ENCODE measurements at places on chromosomes 6 and 20. TPM values are rescaled to one million over a fixed set of nuclear protein-coding genes. Genes with fewer than 3 reads are reported as not detected.

GRCh38 chr20:49964964-49965780, 17.6 kb upstream of the SNAI1 start:
- peak; percentile 34 for DNase-seq

GRCh38 chr6:70724524-70724923, 56.8 kb downstream of the SMAP1 start:
- no peak for DNase-seq

GRCh38 chr20:24831232-24831631, 117.8 kb upstream of the CST7 start:
- DNase-seq, result no peak

DNA sequence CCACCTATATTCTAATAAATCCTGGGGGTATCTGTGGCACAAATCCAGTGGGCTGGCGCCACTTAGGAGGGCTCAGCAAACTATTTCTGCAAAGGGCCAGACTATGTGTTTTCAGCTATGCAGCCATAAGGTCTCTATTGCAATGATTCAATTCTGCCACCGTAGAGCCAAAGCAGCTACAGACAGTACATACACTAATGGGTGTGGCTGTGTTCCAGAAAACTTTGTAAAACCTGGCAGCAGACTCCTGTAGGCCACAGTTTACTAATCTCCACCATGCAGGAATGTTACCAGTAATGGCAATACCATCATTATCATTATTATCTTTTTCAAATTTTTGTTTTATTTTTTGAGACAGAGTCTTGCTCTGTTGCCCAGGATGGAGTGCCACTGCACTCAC, 65.7 kb downstream of the SULF2 start:
- DNase-seq, result no peak

- no peak for DNase-seq
Measured at GRCh38 chr6:167408235-167408869, 83.5 kb downstream of the TTLL2 start.

DNA sequence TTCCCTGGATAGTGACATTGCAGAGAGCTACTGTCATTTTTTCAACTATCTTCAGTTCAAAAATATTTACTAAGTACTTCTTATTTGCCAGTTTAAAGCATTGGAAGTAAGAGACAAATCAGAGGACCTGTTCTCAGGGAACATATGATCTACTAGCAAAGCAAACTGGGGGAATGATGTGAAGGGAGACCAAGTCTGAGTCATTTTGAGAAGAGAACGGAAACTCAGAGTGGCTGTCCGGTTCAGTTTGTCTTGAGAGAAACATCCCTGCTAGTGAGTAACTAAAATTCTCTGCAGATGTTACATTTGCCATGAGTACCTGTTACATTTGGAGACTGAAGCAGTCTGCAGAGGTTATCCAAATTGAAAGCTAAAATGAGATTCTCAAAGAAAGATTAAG, 118.3 kb downstream of the KCNQ5 start:
- no peak for DNase-seq

DNA sequence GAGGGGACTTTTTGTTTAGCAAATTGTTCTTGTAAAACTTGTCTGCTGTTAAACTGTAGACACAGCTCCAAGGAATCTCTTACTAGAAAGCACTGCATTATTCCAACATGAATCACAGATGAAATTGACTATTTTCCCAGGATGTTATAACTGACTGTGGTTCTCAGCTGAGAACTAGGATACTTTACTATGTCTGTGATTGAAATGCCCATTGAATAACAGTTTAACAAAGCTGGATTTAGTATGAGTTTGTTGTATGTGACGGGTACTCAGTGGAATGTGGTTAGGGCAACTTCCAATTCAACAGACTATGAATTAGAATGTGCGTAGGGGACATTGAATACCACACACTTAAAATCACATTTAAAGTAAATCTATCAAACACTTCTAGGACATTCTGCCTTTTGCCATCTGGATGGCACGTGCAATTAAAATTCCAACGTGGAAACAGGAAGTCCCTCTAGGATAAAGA, 193.4 kb upstream of the PREP start:
- DNase-seq, result no peak

DNA sequence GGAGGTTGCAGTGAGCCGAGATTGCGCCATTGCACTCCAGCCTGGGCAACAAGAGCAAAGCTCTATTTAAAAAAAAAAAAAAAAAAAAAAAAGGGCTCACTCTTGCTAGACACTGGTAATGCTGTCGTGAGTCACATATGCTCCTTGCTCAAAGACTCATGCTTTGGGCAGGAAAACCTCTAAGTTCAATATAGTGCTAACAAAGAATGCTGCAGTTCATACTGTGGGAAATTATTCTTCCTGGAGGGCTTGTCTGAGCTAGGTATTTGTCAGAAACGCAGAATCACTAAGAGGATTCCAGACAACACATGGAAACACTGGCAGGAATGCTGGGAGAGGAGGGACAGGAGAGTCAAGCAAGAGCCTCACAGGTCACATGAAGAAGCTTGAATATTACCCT, 2.3 kb upstream of the LYRM2 start:
- DNase-seq, result peak; percentile 9

- DNase-seq, result no peak
Measured at GRCh38 chr6:149859368-149859767, 4.8 kb downstream of the LRP11 start.

DNA sequence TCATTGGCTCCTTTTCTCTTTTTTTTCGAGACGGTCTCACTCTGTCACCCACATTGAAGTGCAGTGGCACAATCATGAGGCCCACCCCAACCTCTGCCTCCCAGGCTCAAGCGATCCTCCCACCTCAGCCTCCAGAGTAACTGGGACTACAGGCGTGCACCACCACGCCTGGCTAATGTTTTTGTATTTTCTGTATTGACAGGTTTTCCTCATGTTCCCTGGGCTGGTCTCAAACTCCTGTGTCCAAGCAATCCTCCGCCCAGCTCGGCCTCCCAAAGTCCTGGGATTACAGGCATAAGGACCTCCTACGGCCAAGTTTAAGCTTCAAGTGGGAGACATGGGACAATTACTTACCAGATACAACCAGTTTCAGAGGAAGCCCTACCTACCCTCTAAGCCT, 9.4 kb upstream of the POU5F1 start:
- no peak for DNase-seq

DNA sequence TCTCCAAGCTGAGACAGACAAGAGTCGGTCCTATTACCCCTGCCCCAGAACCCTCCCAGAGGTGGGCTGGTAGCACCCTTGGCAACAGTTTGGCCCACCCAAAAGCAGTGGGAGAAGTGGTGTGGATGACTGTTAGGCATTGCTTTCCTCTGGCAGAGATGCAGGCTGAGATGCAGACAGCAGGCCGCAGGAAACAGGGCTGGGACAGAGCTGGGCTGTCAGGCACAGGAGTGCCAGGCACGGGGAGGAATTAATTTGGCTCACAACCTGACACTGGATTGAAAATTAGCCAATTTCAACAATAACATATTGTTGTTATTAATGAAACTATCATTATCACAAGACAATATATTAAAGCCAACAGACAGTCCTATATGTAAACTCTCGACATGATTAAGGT, 15.7 kb upstream of the SIRT5 start:
- no peak for DNase-seq

GRCh38 chr20:19249106-19249879, 36.9 kb downstream of the SLC24A3 start:
- DNase-seq, result no peak

DNA sequence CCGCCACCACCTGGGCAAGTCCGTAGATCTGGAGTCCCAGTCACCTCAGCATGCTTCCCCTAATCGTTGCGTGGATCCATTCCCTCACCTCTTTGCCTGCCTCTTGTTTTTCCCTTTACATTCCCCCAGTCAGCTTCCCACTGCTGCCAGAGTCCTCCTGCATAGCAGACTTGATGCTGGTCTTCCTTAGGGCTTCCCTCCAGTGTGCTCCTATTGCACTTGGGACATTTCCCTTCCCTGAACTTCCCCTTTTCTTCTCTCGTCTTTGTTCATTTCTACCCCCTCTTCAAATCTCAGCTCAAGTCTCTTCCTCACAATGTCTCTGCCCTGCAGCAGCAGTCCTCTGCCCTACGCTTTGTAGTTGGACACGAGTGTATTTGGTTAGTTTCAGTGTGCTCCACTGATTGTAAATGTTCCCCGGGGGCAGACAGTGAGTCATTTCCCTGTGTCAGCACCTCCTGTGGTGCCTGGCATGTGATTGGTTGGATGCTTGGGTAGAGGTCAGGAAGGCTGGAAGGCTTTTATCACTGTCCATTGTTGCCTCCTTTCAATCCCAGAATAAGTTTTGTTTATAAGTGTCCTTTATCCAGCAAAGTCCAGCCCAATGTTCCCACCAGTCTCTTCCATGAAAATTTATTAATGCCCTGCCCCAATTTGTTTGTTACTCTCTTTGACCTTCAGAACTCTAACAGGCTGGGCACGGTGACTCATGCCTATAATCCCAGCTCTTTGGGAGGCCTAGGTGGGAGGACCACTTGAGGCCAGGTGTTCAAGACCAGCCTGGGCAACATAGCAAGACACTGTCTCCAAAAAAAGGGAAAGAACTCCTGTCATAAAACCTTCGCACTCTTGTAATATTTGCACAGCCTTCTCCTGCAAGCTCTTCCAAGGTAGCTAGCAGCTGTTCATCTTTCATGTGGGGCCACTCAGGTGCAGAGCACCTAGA, 38.3 kb downstream of the FAM120B start:
- DNase-seq, result peak; percentile 30

DNA sequence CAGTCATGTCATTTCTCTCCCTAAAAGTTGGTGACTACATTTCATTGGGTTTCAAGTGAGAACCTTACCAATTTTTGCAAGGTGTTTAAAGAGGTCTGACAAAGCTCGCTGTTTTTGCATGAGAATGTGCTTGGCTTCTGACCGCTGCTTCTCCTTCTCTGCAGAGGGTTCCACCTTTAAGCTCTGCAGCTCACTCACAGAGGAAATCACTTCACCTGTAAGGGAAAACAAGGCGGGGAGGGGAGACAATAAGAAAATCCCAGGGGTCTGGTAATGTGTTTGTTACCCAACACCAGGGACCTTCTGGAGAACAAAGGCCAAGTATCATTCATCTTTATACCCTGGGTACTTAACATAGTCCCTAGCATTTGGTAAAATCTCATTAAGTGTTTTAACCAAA, 40.0 kb upstream of the LYRM2 start:
- DNase-seq, result no peak

- DNase-seq, result no peak
Measured at GRCh38 chr6:157045831-157046454, 268.8 kb downstream of the ARID1B start.

- DNase-seq, result peak; percentile 60
Measured at GRCh38 chr20:35329435-35330139, 37.4 kb upstream of the FAM83C start.

DNA sequence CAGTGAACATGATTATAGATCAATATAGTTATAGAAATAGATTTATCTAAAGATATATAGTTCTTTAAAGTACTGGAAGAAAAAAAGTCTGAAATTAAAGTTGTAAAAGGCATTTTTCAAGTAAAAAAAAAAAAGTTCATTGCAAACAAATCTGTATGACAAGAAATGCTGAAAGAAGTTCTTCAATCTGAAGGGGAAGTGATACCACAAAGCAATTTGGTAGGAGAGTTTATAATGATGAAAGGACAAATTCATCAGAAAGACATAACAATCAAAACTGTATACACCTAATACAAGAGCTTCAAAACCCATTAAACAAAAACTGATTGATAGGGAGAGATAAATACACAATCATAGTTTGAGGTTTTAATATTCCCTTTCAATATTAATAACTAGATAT, 14.1 kb downstream of the HUS1B start:
- DNase-seq, result no peak

DNA sequence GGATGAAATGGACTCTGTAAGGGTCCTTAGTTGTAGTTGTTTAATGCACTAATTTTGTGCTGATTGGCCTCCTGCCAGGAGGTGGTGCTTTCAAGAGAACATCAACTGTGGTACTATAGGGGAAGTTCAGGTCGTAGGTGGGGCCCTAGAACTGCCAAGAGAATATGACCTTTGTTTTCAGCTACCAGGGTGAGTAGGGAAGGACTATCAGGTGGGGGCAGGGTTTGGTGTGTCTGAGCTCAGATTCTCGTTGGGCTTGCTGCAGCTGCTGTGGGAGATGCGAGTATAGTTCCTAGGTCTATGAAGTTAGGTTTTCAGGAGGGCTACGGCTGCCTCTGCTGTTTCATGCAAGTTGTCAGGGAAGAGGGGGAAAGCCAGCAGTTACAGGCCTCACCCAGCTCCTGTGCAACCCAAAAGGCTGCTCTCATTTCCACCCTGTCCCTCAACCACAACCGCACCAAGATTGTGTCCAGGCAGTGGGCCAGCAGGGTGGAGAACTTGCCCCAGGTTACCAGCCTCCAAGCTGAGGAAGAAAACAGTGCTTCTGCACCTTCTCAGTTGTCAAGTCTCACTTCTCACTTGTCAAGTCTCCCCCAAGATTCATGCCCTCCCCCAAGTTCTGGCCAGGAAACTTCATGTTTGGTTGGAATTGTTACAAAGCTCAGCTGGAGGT, 626.5 kb upstream of the MAP3K7 start:
- DNase-seq, result no peak

DNA sequence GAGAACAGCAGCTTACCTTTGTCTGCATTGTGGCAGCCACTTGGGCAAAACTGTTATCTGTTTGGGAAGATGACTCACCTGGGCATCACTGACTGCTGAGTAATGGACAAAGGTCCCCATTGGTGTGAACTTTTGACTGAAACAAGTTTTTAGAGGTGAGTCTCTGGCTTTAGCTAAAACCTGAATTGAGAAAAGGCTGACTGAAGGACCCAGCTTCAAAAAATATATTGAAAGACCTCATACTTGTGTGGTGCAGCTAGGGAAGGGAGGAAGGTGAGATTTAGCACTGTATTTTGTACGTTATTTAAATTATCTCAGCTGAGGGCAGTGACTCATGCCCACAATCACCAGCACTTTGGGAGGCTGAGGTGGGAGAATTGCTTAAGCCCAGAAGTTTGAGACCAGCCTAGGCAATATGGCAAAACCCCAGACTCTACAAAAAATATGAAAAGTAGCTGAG, 4.5 kb upstream of the CITED2 start:
- DNase-seq, result no peak

DNA sequence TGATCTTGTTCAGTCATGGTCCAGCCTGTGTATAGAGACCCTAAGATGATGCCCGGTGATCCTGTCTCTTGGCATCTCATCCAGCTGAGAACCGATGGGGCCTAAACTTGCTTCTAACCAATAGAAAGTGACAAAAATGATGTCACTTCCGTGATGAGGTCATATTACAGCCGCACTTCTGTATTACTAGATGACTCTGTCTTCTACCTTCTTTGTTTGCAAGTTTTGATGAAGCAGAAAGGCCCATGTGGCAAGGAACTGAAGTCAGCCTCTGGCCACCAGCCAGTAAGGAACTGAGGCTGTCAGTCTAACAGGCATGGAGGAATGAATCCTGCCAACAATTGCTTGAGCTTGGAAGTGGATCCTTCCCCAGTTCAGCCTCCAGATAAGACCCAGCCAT, 32.8 kb upstream of the HLA-C start:
- DNase-seq, result no peak

- no peak for DNase-seq
Measured at GRCh38 chr20:13865791-13866351, 81.0 kb downstream of the NDUFAF5 start.

- no peak for DNase-seq
Measured at GRCh38 chr6:67683960-67684359, 951.1 kb upstream of the ADGRB3 start.

- no peak for DNase-seq
Measured at GRCh38 chr20:43191946-43192863, 2.5 kb upstream of the PTPRT start.

The SLC22A7 gene
- total RNA-seq, result not detected

The WASF1 gene
- total RNA-seq, result 0.50 TPM

The ZNF165 gene
- 0.84 TPM for total RNA-seq

The SLC12A5 gene
- 1.3 TPM for total RNA-seq

The PKIG gene
- total RNA-seq, result 2.1 TPM

The DDX27 gene
- 38.3 TPM for total RNA-seq

The ARG1 gene
- not detected for total RNA-seq

All from activated CD8-positive, alpha-beta T cell treated with anti-CD3 and anti-CD28 coated beads, Interleukin-2, amount 10 ng/mL, durations not matched to agents 7 days and 5 days (primary cell).